CD8-positive, alpha-beta memory T cell (primary cell): ENCODE measurements at places on chromosomes 7 and 10.

- H3K4me3 ChIP-seq: no peak overlapping the region
- no peak for DNase-seq
- H3K27ac ChIP-seq: peak overlapping the region; percentile 66
- no peaks in the 10 kb centered on the region for H3K27me3 ChIP-seq
- peaks cover 35% of the 10 kb centered on the region for H3K4me1 ChIP-seq
- H3K36me3 ChIP-seq: no peaks in the 10 kb centered on the region
Measured at GRCh38 chr10:3757250-3757637, 27.8 kb downstream of the KLF6 start.

GRCh38 chr7:101625031-101625791, 3.9 kb downstream of the MYL10 start:
- no peak overlapping the region for H3K27ac ChIP-seq
- DNase-seq: no peak
- H3K4me3 ChIP-seq: no peak overlapping the region
- no peaks in the 10 kb centered on the region for H3K4me1 ChIP-seq
- no peaks in the 10 kb centered on the region for H3K36me3 ChIP-seq

DNA sequence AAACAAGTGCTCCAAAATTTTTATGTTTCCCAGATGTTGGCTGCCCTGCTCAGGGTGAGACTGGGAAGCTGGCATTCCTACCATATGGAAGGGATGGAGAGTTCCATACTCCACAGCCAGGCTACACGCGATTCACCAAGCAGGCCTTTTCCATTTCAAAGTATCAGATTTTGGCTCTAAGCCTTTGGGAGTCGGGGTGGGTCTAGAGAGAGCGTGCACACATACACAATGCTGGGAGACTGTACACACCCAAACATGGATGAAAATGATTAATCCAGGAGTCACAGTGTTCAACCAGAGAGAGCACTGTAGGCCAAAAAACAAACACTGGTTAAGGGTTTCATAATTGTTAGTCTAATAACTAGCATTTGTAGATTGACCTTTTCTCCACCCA, 295.0 kb downstream of the BICC1 start:
- H3K27ac ChIP-seq: no peak overlapping the region
- H3K4me1 ChIP-seq: no peaks in the 10 kb centered on the region
- no peak overlapping the region for H3K4me3 ChIP-seq
- H3K36me3 ChIP-seq: no peaks in the 10 kb centered on the region
- H3K27me3 ChIP-seq: no peaks in the 10 kb centered on the region

- H3K36me3 ChIP-seq: no peaks in the 10 kb centered on the region
- DNase-seq: no peak
- H3K4me3 ChIP-seq: no peak overlapping the region
- H3K27ac ChIP-seq: no peak overlapping the region
Measured at GRCh38 chr7:11587814-11588213, 244.2 kb downstream of the THSD7A start.

GRCh38 chr10:81472927-81473470, 402.0 kb upstream of the NRG3 start:
- H3K27ac ChIP-seq: no peak overlapping the region
- no peak overlapping the region for H3K4me3 ChIP-seq
- no peak for DNase-seq
- H3K27me3 ChIP-seq: no peaks in the 10 kb centered on the region
- H3K4me1 ChIP-seq: no peaks in the 10 kb centered on the region

GRCh38 chr10:110017907-110018306, 10.1 kb downstream of the ADD3 start:
- no peaks in the 10 kb centered on the region for H3K27me3 ChIP-seq
- H3K36me3 ChIP-seq: no peaks in the 10 kb centered on the region
- no peak for DNase-seq
- no peak overlapping the region for H3K27ac ChIP-seq
- H3K4me3 ChIP-seq: no peak overlapping the region
- peaks cover 83% of the 10 kb centered on the region for H3K4me1 ChIP-seq

- DNase-seq: no peak
- H3K36me3 ChIP-seq: no peaks in the 10 kb centered on the region
- H3K4me1 ChIP-seq: no peaks in the 10 kb centered on the region
- H3K27ac ChIP-seq: no peak overlapping the region
- H3K27me3 ChIP-seq: no peaks in the 10 kb centered on the region
Measured at GRCh38 chr10:10923029-10923651, 94.5 kb upstream of the CELF2 start.

DNA sequence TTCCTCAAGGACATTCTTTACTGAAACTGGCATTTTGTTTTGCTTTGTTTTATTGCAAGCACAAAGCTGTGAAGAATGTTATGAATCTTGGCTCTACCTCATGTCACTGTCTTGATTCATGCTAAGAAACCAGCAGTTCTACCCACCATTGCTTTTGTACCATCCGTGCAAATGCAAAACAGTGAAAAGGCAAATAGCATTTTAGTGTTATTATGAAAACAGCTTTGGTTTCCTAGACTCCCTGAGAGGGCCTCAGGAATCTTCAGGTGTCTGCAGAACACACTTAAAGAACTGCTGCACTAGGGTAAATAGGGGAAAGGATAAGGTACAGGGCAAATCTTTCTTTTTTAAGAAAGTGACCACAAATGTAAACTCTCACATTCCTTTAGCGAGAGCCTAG, 318.9 kb downstream of the AHR start:
- no peaks in the 10 kb centered on the region for H3K36me3 ChIP-seq
- no peak overlapping the region for H3K4me3 ChIP-seq
- H3K27ac ChIP-seq: no peak overlapping the region
- H3K4me1 ChIP-seq: no peaks in the 10 kb centered on the region
- no peaks in the 10 kb centered on the region for H3K27me3 ChIP-seq

DNA sequence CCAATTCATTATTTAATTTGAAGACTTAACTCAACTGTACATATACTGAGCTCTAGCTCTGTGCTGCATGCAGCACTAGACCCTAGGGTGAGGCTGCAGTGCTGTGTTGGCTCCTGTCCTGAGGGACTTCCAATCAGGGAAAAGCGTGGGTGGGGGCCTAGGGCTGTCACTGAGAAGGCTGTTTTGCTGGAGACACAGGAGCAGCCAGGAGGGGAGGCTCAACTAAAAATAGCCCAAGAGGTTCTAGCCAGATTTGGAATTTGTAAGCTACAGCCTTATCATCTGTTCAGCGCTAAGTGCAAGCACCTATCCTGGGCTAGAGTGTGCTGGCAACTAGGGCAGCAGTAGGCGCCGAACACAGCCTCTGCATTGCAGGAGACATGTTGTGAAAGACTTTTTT, 121.1 kb downstream of the VWC2 start:
- H3K4me1 ChIP-seq: no peaks in the 10 kb centered on the region
- no peak overlapping the region for H3K4me3 ChIP-seq
- no peaks in the 10 kb centered on the region for H3K36me3 ChIP-seq
